Stimulated activated CD8-positive, alpha-beta memory T cell treated with anti-CD3 and anti-CD28 coated beads, Interleukin-15, amount 100 ng/mL, for 48 hours (primary cell): ENCODE measurements at places on chromosomes 16 and 17.
A peak's percentile ranks its signal among the peaks of the same experiment; 100 is the strongest.

GRCh38 chr16:67723151-67723910, 4.2 kb upstream of the GFOD2 start:
- no peak for DNase-seq

GRCh38 chr17:73157521-73157890, 7.3 kb upstream of the SSTR2 start:
- DNase-seq: no peak

DNA sequence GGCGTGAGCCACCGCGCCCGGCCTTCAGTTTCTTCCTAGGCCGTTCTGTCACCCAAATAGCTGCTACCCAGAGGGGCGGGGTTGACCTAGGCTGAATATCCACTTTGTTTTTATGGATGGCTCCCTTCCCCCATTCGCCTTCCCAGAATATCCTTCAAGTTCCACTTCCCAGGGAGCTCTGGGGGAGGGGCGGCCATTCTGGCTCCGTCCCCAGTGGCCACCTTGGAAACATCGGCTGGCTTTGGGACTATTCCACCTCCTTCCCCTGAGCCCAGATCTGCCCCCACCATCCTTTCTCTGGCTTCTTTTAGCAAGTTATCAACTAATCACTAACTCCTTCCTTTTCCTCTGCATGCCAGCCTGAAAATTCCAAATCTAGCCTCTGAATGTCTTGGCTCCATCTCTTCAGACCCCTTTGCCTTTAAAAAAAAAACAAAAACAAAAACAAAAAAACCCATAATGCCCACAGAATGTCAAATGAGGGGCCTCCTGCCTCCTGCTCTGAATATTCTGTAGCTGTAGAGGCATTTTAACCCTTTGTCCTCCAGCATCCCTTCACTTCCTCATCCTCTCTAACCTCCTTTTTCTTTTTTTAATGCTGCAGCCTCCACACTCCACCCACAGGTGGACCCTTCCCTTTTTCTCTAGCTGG, 6.4 kb downstream of the ATP1B2 start:
- no peak for DNase-seq

DNA sequence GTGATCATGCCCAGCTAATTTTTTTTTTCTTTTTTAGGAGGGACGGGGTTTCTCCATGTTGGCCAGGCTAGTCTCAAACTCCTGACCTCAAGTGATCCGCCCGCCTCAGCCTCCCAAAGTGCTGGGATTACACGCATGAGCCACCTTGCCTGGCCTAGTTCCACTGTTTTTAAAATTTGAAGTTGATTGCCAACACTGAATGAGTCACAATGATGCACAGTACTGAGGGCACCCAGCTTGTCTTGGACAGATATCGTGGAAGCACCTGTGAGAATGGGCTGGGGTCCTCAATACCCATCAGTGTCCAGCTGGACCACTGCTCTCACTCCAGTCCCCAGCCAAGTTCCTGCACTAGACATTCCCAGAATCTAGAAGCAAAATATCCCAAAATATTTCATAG, 2.5 kb downstream of the KNOP1 start:
- no peak for DNase-seq

GRCh38 chr16:3510416-3510815, 9.6 kb downstream of the CLUAP1 start:
- DNase-seq: no peak

DNA sequence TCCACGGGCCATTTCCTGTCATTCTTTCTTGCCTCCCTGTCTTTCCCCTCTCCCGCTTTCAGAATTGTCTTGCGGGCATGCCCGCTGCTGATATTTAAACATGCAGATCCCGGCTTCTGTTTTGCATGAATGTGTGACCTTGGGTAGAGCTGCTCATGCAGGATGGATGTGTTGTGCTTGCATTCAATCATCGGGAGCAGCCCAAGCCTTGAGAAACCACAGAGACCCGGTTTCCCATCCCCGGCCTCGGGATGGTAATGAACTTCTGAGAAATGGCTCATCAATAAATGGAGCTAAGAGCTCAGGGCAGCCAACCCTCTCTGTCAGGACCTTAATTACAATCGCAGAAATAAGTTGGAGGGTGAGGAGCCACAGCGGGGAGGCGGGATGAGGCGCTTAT, 303.7 kb upstream of the TNRC6C start:
- no peak for DNase-seq

DNA sequence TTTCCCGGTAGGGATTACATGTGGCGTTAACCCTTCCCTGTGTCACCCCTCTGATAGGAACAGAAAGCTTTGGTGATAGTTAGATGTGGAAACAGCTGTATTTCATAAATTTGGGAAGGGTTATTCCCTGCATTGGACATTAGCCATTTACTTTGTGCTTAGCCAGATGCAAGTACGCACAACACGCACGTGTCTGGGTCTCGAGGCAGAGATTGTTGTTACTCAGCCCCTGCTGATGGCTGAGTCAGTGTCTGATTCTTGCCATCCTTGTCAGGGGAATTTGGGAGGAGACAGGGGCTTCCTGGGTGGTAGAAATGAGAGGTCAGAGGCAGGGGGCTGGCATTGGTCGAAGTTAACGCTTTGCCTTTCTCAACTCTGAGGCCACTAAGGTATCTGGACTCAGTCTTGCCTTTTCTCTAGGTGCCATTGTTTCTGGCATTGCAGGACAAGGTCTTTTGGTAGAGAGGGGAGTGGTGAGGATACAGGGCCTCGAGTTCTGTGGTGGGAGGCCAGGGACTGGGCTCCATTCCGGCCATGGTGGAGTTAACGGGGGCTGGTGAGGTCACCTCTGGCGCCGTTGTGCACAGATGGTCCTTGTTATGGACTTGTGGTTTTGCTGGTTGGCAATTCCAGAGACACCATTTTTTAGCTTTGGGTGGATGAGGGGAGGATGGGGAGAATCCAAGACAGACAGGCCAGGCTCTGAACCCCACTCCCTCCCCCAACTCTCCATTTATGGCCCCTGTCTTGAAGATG, 8.2 kb downstream of the MMP2 start:
- DNase-seq: no peak

GRCh38 chr17:48137656-48138055, 30.1 kb downstream of the SNX11 start:
- no peak for DNase-seq

DNA sequence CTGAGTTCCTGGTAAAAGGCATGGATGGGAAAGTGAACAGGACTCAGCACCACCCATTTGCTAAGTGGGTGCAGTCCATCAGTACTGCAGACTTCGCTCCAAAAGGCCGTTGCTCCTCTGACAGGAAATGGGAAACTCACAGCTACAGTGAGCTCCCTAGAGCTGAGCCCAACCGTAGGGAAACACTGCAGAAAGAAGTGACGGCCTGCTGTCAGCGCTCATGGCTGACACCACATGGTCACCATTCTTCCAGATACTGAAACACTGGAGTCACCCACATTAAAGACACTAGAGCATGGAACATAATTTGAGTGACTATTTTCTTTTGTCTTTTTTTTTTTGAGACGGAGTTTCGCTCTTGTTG, 31.9 kb downstream of the UBE2O start:
- no peak for DNase-seq

- no peak for DNase-seq
These were observed 7.4 kb upstream of the MMP2 start for GRCh38 chr16:55471448-55472097.

GRCh38 chr17:56919717-56920116, 5.9 kb upstream of the TRIM25 start:
- DNase-seq: no peak

- no peak for DNase-seq
These were observed 190.4 kb upstream of the CDH5 start for GRCh38 chr16:66176111-66176510.

DNA sequence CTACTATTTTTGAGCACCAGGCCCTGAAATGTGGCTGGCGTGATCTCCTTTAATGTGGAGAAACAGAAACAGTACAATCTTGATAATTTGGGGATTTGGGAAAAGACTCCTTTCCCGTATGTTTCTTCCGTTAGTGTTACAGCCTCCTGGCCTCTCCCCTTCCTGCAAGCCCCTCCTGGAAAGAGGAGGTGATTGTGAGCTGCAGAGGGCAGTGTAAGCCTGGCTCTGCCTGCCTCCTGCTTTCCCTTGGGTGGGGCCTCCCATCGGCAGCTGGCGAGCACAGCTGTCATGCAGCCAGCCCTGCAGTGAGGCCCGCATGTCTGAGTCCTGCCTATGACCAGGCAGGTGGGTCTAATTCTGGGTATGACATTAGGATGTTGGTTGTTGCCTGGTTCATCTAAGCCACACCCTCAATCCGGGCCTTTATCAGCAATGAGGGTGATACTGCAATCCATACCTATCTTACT, 48.7 kb upstream of the WSB1 start:
- DNase-seq: peak; percentile 30

GRCh38 chr17:63533433-63534077, 10.4 kb downstream of the KCNH6 start:
- DNase-seq: no peak

DNA sequence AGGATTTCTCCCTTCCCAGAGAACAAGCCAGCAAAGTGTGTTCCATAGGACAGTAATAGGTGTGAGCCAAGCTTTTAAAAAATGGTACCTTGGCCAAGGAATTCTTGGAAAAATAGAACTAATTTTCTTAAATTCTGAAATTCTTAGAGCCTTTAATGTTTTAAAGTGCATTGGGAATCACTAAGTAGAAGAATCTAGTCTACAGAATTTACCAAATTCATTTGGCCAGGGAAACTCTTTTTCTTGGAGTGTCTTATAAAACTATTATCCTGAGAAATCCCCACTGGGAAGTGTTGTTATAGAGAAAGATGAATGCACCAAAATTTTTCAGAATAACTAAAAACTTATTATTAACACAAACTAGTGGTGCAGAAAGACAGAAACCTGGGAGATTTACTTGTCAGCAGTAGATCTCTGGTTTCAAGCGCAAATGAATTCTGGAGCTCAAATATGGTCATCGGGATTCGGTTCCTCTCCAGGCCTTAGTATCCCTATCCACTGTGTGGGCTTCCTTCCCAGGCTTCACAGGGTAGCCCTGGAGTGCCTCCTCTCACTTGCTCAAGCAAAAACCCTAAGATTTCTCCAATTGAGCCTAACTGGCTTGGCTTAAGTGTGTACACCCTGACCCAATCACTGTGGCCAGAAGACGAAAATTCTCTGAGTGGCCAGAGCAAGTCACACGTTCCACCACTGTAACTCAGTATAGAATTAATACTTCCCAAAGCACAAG, 217.8 kb downstream of the CHD9NB start:
- DNase-seq: no peak

GRCh38 chr16:88978608-88979346, 1.8 kb upstream of the CBFA2T3 start:
- DNase-seq: no peak

DNA sequence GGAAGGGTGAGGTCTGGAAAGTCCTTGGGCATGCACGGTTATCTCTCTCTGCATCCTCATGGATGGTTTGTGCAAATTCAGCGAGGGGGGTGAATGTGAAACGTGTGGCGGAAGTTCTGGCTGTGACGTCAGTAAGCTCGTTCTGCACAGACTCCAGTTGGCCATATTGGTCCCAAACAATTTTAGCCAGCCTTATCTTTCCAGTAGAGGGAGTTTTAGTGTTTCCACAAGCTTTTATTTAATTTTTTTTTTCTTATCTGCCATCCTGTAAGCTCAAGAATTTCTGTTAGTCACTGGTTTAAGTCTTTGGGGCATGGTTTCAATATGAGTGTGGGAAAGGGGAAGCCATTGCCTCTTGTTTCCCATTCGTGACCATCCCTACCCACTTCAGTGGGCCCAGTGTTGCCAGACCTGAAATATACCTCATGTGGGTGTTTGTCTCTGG, 39.0 kb downstream of the HLF start:
- DNase-seq: no peak

GRCh38 chr17:77101521-77102410, 39.0 kb upstream of the SEC14L1 start:
- no peak for DNase-seq

DNA sequence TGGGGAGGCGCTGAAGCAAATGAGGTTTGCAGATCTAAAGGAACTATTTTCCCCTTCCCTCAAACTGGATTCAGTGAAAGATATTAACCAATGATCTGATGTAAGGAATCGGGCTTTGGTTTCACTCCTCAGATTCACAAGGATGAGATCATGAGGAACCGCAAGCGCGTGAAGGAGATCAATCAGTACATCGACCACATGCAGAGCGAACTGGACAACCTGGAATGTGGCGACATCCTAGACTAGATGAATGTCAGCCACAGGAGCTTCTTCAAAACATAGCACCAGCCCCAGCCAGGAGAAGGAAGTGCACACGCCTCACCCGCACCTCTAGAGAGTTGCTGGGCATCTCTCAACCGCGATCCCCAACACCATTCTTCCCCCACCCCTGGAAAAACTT, 22.5 kb downstream of the ATPAF2 start:
- no peak for DNase-seq

- DNase-seq: no peak
These were observed 13.5 kb downstream of the COX6A2 start for GRCh38 chr16:31414706-31415105.

GRCh38 chr16:58205276-58206036, 7.5 kb upstream of the CSNK2A2 start:
- DNase-seq: no peak

DNA sequence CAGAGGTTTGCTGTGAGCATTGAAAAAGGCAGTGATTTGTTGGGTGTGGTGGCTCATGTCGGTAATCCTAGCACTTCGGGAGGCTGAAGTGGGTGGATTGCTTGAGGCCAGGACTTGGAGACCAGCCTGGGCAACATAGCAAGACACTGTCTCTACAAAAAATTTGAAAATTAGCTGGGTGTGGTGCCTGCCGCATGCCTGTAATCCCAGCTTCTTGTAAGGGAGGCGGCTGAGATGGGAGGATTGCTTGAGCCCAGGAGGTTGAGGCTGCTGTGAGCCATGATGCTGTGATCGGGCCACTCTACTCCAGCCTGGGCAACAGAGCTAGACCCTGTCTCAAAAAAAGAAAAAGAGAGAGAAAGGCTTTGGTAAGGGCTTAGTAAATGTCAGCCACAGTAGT, 7.0 kb upstream of the NPIPB2 start:
- DNase-seq: no peak

- DNase-seq: no peak
These were observed 13.4 kb downstream of the ITGAL start for GRCh38 chr16:30485818-30486436.

GRCh38 chr17:67241719-67242341, 3.2 kb downstream of the HELZ start:
- no peak for DNase-seq

- peak; percentile 59 for DNase-seq
These were observed 5.3 kb downstream of the RPL13 start for GRCh38 chr16:89565506-89566372.

DNA sequence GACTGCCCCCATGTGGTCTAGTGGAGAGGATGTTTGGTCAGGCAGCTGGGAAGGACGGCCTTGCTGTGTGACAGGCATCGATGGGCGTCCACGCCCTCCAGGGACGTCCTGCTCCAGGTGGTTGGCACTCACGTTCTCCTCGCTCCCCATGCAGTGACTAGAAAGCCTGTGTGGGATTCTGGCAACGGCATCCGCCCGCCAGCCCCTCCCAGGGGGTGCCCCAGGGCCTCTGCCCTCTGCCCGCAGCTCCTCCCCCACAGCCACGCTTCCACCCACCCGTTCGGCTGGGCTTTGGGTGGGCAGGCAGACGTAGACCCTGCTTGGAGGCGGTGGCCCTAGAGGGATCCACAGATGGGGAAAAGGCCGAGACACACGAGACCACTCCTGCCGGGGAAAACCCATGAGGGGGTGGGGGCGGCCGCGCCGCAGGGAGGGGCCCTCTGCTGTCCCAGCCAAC, 4.7 kb upstream of the IL17C start:
- DNase-seq: peak; percentile 47
